ENCODE measurements at places on chromosomes 11 and 22. TPM values are rescaled to one million over a fixed set of nuclear protein-coding genes. Genes with fewer than 3 reads are reported as not detected.

Gene DUSP18
- 10.3 TPM for total RNA-seq

Gene ENTHD1
- total RNA-seq, result not detected

Gene GDPD4
- not detected for total RNA-seq

Gene CNGA4
- total RNA-seq, result 0.37 TPM

Gene ZP1
- total RNA-seq, result 0.98 TPM

Gene ACTN3
- total RNA-seq, result under 0.01 TPM

Gene GTSE1
- total RNA-seq, result 8.8 TPM

Gene KRTAP5-4
- total RNA-seq, result not detected

Gene OR10A2
- total RNA-seq, result not detected

Gene RAG2
- not detected for total RNA-seq

Gene ACR
- not detected for total RNA-seq

Gene PRDX5
- 92.1 TPM for total RNA-seq

Gene CHADL
- total RNA-seq, result 0.37 TPM

Gene ST14
- under 0.01 TPM for total RNA-seq

Gene MFRP
- total RNA-seq, result not detected

Gene SNX32
- total RNA-seq, result 1.2 TPM

Gene DLG2
- 0.98 TPM for total RNA-seq

Gene AQP11
- total RNA-seq, result 1.1 TPM

Gene MS4A10
- total RNA-seq, result not detected

Gene KLHL35
- 1.4 TPM for total RNA-seq

Gene SPECC1L
- 35.2 TPM for total RNA-seq

Gene UNC93B1
- 18.7 TPM for total RNA-seq

Gene ANO1
- total RNA-seq, result not detected

Gene ZNF408
- 8.5 TPM for total RNA-seq

Gene OR51B5
- not detected for total RNA-seq

Gene AMPD3
- 7.2 TPM for total RNA-seq

Gene OR56A1
- not detected for total RNA-seq

Gene CFAP300
- 5.1 TPM for total RNA-seq

Gene RBM14
- total RNA-seq, result 33.8 TPM

Gene PTPRJ
- total RNA-seq, result 2.2 TPM

Gene MMP11
- 2.9 TPM for total RNA-seq

Gene MMP10
- total RNA-seq, result not detected

Gene B4GAT1
- total RNA-seq, result 17.2 TPM

Gene CLMP
- total RNA-seq, result 162 TPM

Gene MUC5B
- not detected for total RNA-seq

Gene NOX4
- total RNA-seq, result 0.37 TPM

Gene ANO9
- not detected for total RNA-seq

Gene UBQLN3
- total RNA-seq, result not detected

Gene CTSW
- total RNA-seq, result under 0.01 TPM

Gene ANKK1
- total RNA-seq, result not detected
